ENCODE measurements at places on chromosomes 3 and 15.

DNA sequence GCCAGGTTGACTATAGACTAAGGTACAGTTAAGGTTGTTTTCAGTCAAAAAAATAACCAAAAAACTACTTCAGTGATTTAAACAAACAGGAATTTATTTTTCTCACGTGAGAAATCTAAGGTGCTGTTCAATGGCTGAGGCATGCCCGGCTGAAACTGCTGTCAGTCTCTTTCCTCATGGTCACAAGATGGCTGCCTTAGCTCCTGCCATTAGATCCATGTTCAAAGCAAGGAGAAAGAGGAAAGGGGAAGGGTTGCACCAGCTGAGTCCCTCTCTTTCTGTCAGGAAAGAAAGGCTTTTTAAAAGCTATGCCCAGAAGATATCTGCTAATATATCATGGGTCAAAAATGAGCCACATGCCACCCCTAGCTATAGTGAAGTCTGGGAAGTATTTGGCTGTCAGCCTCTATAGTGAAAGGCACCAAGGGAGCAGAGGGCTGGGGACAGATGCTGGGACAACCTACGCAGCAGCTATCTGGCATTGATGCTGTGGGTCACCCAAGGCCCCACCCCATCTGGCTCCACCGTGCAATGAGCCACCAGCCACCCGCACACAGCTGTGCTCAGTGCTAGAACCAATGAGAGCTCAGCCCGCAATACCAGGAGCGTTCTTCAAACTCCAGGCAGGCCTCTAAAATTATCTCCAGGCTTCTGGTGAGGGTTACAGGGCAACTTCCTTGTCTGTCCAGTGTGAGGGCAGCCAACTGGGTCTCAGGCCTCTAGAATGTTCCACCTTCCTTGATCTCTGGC, 64.7 kb upstream of the GATA2 start:
- DNase-seq, result no peak

DNA sequence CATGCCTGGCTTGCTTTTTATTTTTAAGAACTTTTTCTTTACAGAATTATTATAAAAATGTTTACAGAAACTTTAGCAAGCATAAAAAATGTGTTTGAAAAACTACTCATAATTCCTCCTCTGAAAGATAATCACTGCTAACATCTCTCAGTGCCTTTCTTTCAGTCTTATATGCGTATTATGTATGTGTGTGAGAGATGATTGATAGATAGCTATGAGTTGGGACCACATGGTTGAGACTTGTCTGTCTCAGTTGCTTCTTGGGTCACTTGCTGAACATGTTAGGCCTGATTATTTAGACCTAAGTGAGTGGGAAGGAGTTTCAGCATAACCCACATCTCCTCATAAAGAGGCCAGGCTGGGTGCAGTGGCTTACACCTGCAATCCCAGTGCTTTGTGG, 11.1 kb downstream of the MAP6D1 start:
- DNase-seq, result no peak

- DNase-seq, result no peak
Measured at GRCh38 chr3:13711911-13712650, 163.2 kb downstream of the FBLN2 start.

DNA sequence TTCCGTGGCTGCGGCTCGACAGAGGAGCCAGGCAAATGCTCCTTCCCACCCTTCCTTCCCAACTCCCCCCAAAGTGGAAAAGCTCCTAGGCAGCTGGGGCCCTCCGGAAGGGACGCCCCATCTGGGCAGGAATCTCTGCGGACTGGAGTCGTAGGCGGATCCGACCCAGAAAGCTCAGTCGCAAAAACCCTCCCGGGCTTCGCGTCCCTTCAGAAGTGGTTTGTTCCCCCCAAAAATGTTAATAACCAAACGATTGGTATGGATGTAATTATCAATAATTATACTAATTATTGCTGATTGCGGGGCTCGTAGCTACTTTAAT, 3.8 kb downstream of the RNU6-1 start:
- no peak for DNase-seq

DNA sequence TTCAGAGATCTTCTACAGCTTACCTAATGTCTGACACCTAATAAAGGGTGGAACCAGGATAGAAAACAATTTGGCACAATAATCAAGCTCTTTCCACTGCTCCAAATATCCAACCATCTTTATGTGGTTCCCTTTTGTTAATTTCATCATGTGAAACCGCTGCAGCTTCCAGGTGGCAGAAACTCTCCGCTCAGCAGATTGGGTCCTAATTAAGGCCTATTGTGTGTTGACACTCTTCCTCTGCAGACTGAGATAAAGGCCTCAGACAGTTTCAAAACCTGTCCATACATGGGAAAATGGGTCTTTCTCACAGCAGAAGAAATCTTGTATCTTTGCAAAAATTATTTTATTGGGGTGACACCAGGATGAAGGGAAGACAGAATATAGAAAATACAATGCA, 1002.4 kb upstream of the SEMA6D start:
- no peak for DNase-seq

DNA sequence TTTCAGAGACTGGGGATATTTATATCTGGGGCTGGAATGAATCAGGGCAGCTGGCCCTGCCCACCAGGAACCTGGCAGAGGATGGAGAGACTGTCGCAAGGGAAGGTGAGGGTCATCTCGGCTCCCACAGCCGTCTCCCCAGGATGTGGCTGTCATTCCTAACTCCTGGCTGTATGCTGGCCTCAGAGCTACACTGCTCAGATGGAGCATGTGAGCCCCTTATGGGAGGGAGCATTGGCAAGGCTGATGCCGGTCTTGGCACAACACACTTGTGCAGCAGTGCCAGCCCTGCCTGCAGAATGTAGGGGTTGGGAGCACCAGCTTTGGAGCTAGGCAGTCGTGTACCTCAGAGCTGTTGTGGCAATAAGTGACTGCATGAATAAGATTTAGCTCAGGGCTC, 5.2 kb downstream of the RCCD1 start:
- DNase-seq, result no peak

Measured in skeletal muscle cell (primary cell).